ENCODE measurements at places on chromosomes 4 and X. TPM values are rescaled to one million over a fixed set of nuclear protein-coding genes. Genes with fewer than 3 reads are reported as not detected.

DNA sequence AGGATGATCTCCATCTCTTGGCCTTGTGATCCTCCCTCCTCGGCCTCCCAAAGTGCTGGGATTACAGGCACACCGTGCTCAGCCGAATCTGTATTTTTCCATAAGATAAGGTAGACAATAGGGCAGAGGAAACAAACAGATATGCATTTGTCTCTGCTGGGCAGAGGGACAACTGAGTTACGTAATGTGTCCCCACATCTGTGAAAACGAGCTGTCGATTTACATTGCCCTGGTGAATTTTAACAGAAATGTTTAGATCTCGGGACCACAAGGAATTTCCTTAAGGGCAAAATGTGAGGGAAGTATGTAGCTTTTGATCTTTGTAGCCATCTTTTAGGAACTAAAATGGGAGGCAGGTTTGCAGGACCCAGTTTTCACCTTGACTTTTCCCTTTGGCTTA is 189.7 kb downstream of the TRIML1 start:
- DNase-seq = no peak

DNA sequence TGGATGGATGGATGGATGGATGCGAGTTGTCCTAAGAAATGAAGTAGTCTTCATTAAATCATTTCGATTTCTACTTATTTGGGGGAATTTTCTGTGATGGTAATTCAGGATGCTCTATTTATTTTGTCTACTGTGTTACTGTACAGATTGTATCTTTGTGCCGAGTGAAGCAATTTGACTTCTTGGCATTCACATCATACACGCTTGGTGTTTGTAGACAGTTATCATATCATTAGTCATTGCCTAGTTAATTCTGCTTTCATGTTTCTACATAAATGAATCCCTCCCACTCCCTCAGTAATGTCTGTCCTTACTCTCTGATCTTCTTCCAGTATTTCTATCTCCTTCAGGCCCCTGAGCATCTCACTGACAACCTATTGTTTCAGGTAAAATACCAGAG is 64.0 kb downstream of the RASGEF1B start:
- DNase-seq = no peak

- no peak for DNase-seq
These were observed at the start of gene CFI for GRCh38 chr4:109801895-109802319. TSS of gene CFI (minus strand) at chr4:109801999. CDS start at chr4:109801971, 28 bp downstream.

- DNase-seq = no peak
These were observed 106.9 kb upstream of the MID1IP1 start for GRCh38 chrX:38694394-38694793.

GRCh38 chr4:113908829-113909228 is 70.6 kb downstream of the ARSJ start:
- DNase-seq = no peak

DNA sequence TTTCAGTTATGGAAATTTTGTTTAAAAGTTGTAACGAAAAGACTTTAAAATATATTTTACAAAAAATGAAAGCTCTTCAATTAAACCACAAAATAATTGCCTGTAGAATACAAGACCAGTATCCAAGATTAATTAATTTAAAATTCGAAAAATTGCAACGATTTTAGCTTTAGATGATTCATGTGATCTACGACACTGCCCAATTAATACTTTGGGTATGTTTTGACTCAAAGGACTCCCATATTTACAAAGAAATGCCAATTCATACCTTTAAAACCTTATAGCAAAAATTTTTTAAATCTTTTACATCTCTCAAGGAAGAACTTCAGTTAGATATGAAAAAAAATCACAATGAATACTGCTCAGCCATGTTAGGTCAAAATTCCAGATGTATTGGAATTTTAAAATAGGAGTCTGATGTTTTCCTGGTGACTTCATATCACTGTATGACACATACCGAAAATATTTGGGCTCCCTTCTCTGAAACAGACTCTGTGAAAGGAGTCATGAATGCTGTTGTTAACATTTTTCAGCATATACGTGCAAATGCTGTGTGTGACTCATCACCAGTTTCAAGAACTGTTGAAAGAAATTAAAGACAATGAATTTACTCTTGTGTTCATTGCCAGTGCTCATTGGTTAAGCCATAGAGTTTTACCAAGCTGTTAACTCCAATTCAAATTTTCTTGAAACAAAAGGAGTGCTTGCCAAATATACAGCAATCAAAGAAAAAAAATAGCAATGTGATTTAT is 13.8 kb upstream of the SMS start:
- DNase-seq = no peak

DNA sequence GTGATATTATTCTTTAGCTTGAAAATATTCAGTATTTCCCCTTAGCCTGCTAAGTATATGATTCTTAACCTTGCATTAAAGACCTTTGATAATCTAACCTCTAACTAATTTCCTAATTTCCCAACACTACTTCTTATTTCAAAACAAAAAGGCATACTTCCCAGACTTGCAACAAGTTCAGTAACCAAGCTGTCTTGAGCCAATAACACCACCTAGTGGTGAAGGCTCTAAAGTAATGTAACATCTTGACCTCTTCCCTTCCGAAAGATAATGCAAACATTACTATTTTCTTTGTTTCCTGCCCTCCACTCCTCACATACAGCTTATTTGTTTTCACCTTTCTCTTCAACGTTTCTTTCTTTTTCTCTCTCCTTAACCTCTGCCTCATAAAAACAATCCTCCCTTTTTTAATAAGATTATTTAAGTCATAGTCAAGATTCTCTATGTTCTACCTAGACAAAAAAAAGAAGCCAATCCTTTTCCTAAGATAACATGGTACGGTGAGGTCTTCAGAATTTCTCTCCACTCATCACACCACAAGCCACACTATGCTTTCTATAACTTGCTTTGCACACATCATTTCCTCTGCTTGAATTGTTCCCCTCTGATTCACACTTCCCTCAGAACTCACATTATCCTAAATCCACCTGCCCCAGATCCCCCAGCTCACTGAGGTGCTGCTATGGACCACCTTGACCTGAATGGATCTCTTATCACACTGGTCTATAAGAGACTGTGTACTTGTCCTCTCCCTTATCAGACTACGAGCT is 3.5 kb downstream of the FAT1 start:
- DNase-seq = no peak

Gene ABLIM2
- 5.7 TPM for total RNA-seq

Gene CPLX1
- 2.3 TPM for total RNA-seq

All from right atrium auricular region (tissue), 2 donors.